ENCODE measurements at places on chromosomes 13 and 19.

DNA sequence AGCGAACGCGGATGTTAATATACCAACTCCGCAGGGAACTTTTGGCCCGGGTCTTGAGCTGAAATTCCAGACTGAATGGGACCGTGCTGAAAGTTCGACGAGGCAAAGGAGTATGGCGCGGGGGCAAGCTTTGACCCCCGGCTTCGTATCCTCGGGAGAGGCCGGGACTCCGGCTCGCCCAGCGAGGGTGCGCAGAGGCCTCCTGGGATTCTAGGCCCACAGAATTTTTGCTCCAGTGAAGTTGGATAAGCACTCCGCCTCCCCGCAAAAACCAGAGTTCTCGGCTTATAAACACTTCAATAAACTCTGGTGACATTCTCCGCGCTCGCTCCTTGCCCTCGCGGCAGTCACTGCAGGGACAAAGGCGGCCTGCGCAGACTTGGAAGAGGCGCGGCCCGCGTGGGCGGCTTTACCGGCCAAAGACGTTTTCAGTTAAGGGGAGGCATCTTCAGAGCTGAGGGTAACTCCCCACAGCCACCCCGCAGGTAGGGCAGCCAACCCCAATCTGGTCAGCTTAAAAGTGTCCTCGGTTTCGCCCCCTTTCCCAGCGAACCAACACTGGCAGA, 112.6 kb downstream of the KCNRG start:
- no peak for DNase-seq

DNA sequence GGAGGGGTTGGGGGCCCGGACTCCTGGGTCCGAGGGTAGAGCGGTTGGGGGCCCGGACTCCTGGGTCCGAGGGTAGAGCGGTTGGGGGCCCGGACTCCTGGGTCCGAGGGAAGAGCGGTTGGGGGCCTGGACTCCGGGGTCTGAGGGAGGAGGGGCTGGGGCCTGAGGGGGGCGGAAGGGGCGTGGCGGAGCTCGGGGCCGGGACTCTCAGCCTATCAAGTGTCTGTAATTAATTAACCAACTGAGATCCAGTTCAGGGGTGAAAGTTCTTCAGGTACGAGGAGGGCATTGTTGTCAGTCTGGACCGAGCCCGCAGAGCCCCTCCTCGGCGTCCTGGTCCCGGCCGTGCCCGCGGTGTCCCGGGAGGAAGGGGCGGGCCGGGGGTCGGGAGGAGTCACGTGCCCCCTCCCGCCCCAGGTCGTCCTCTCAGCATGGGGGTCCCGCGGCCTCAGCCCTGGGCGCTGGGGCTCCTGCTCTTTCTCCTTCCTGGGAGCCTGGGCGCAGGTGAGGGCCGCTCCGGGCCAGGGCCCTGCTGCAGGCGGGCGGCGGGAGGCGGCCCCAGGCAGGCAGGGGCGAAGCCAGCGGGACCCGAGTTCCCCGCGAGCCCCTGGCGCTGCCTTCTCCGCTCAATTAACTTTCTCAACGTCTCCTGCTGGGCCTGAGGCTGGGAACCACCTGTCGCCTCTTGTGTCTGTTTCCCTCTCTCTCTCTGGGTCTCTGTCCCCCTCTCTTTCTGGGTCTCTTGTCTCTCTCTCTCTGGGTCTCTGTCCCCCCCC, 697 bp downstream of the FCGRT start:
- peak; percentile 50 for DNase-seq

DNA sequence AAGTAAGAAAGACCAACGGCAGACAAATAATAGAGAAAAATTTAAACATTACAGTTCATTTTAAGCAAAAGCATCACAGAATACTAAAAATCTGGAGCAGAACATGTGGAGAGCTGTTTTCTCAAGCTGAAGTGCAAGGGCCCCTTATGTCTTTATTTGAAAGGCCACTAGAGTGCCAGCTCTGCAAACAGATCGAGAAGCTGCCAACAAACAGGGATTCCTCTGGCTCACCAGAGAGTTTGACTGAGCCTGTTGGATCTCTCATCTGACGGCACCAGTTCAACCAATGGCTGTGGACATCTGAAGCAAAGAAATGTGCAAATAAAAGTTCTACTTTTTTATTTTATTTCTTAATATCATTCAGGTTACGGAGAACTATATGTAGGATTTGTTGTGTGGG, 119.7 kb downstream of the COL4A2 start:
- no peak for DNase-seq

DNA sequence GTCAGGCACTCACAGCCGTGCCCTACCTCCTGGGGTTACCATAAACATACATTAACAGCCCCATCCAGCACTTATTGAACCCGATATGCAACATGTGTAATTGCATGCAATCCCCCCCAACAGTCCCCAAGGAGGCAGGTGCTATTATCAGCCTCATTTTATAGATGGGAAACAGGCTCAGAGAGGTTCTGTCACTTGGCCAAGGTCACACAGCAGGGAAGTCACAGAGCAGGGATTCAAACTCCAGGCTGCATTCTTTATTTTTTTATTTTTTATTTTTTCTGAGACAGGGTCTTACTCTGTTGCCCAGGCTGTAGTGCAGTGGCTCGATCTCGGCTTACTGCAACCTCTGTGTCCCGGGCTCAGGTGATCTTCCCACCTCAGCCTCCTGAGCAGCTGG, 38.4 kb upstream of the TNFAIP8L1 start:
- no peak for DNase-seq

GRCh38 chr13:25149711-25150110, 22.4 kb downstream of the AMER2 start:
- DNase-seq = no peak

GRCh38 chr13:38899571-38899970, 91.1 kb downstream of the STOML3 start:
- no peak for DNase-seq

DNA sequence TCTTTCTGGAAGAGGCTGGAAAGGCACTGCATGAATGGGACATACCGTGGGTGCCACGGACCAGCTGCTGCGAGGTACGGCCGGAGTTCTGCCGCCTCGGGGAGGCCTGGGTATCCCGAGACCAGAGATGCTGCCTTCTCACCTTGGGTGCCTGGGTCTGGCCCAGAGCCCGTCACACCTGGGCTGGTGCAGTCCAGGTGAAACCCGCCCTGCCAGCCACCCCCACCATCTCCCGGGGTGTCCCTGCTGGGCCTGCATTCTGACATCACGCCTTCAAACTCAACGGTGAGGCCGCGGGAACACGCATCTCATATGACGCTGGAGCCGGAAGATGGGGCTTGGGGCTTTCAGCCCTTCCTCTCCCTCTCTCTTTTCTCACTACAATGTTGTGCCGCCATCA, 98.0 kb downstream of the GADD45B start:
- DNase-seq = no peak

DNA sequence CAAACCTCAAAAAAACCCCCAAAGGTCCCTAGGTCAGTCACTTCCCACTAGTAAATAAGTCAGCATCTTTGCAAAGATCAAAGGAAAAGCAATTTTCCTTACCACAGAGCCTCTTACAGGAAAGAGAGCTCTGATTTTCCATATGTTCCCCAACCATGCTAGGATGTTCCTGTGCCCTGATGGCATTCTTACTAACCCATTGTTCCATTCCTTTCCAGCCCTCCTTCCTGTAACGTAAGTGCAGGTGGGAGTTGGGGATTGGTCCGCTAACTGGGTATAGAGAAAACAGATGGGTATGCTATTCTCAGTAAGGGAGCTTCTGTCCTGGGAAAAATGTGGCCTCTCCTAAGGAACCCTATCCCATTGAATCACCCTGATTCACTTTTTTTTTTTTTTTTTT, 14.3 kb downstream of the DPRX start:
- DNase-seq = no peak

- DNase-seq = no peak
These were observed at the start of gene SGCG for GRCh38 chr13:23180711-23181110. TSS of gene SGCG (plus strand) at chr13:23180979. CDS start at chr13:23203695, 22,716 bp downstream.

Data from BE2C (cell line).